ENCODE measurements at places on chromosomes 13 and 19.

GRCh38 chr19:10116085-10116865 is 3.4 kb downstream of the EIF3G start:
- DNase-seq = no peak

GRCh38 chr19:35105411-35106290 is 10.0 kb upstream of the FXYD3 start:
- DNase-seq = no peak

GRCh38 chr13:113118261-113119021 is 4.2 kb upstream of the F10 start:
- no peak for DNase-seq

DNA sequence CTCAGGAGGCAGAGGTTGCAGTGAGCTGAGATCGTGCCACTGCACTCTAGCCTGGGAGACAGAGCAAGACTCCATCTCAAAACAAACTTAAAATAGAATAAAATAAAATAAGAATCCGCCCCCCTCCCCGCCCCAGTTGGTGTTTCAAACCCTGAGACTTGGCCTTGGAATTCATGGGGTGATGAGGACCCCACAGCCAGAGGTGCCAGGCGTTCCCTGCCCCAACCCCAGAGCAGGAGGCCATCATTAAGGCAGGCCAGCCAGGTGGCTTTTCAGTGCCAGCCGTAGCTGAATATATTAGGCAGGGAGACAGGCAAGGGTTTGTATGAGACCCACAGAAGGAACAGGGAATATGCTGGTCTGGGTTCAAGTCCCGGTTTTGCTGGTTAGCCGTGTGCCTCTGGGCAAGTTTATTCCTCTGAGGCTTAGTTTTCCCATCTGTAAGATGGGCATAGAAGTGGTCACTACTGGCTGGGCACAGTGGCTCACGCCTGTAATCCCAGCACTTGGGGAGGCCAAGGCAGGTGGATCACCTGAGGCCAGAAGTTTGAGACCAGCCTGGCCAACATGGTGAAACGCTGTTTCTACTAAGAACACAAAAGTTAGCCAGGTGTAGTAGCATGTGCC is 12.3 kb downstream of the HPN start:
- no peak for DNase-seq

- DNase-seq = no peak
These were observed 20.4 kb downstream of the DGKH start for GRCh38 chr13:42068886-42069285.

- DNase-seq = no peak
These were observed 41.2 kb upstream of the ARGLU1 start for GRCh38 chr13:106609116-106609515.

DNA sequence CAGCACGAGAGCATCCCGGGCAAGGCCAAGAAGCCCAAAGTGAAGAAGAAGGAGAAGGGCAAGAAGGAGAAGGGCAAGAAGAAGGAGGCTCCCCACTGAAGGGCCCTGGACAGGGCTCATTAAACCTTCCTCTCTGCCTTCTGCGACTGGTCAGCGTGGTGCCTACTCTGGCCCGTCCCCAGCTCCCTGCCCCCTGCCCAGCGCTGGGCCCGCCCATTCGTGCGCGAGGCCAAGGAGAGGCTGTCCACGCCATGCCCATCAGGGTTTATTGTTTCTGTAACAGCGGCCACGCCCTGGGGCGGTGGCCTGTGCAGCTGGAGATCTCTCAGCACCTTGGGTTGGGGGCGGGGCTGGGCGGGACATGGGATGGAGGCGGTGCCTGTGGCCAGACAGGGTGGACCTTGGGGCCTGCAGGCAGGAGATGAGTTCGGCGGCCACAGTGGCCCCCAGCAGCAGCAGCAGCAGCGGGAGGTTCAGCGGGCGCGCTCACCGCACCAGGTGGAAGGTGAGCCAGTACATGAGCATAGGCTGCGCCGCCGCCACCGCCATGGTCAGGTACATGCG is 897 bp downstream of the C19orf33 start:
- DNase-seq = no peak

- no peak for DNase-seq
These were observed 4.6 kb upstream of the FXYD3 start for GRCh38 chr19:35110974-35111373.

- no peak for DNase-seq
These were observed 22.0 kb downstream of the NOTCH3 start for GRCh38 chr19:15178629-15179308.

DNA sequence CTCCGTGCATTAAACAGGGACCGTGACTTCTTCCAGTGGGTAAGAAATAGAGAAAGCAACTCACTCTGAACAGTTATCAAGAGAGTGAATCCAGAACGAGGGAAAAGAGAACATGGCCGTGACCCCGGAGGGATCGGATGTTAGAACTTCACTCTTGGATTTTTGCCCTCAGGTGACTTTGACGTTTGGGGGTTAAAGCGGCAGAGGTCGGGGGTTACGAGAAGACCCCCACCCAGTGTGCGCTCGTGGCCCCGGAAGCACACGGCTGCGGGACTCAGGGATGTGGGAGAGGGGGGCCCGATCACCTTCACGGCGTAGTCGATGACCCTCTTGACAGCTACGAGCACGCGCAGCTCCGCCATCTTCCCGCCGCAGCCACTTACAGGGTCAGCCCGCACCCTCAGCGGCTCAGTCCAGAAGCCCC is at the start of gene ETFB:
ETFB (minus strand) TSS at position 424 of the 424 bp plus-strand sequence; CDS start at position 362, 62 bp downstream.
- no peak for DNase-seq

DNA sequence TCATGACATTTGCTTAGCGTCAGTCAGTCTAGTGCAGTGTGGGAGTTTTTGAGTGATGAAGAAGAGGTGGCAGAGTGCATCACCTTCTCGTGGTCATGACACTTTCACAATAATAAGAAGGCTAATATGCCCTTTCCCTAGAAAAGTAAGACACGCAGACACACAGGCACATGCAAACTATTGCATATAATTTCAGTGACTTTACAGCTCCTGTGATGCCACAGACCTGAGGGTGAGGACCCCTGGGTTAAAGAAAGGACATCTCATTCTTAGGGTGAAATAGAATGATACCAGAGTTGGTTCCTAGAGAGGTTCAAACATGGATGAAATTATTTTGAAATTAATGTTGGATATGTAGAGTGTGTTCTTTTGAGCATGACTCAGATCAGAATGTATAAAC is 300.3 kb downstream of the GPC5 start:
- DNase-seq = no peak

DNA sequence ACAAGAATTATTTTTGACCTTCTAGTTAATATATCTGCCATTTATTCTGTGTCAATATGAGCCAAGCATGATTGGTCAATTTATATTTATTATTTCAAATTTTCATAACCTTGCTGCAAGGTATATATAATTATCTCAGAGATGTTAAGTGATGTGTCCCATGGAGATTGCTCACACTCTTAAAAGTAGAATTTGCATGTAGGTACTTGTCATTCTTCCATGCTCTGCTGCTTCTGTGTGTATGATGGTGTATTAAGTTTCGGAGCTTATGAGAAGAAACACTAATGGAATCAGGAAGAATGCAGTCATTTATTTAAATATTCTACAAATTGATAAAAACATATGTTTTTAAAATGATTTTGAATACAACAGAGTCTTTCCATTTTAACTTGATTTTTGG is 586.8 kb upstream of the MIR17HG start:
- DNase-seq = no peak

DNA sequence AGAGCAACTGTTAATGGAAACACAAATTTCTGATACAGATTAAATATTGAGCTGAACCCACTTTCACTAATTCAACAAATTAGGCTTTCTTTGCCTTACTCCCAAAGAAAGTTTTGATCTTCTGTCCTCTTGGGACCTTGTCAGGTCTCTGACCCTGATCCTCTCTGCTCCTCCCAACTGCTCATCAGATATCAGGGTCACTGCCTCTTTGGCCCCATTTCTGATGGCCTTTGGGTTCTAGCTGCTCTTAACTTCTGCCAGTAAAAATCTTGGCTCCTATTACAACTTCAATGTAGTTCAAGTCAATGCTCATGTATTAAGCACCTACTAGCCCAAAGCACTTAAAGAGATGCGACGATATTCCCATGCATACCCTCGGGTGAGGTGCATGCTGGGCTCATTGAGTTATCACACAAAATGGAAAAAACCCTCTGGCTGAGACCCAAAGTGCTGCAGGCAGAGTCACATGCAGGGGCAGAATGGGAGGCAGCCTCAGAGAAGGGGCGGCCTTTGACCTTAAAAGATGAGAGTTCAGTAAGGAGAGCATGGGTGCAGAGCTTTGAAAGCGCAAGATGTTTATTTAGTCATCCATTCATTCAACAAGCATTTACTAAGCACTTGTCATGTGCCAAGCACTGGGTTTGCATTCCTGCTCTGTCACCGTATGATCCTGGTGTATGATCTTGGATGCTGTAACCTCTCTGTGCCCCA is 183.4 kb downstream of the USP12 start:
- no peak for DNase-seq

- DNase-seq = no peak
These were observed 2.0 kb downstream of the NPAS1 start for GRCh38 chr19:47021536-47022139.

GRCh38 chr19:47323872-47324271 is 8.1 kb upstream of the C5AR2 start:
- DNase-seq = no peak

DNA sequence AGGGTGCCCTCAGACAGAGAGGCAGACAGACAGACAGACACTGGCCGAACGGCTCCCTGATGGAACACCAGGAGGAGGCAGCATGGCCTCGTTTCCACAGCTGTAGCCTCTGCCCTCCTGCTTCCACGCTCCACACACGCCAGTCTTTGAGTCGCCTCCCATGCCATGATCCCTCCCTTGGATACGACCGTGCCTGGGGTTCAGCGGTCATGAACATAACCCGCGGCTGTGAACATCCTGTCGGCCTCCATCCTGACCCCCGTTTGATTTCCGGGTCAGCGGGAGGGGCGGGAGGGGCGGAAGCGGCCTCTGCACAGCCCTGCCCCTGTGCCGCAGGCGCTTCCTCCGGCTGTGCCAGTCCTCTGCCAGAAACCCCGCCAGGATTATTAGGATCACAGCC is 23.4 kb downstream of the GP6 start:
- DNase-seq = no peak

DNA sequence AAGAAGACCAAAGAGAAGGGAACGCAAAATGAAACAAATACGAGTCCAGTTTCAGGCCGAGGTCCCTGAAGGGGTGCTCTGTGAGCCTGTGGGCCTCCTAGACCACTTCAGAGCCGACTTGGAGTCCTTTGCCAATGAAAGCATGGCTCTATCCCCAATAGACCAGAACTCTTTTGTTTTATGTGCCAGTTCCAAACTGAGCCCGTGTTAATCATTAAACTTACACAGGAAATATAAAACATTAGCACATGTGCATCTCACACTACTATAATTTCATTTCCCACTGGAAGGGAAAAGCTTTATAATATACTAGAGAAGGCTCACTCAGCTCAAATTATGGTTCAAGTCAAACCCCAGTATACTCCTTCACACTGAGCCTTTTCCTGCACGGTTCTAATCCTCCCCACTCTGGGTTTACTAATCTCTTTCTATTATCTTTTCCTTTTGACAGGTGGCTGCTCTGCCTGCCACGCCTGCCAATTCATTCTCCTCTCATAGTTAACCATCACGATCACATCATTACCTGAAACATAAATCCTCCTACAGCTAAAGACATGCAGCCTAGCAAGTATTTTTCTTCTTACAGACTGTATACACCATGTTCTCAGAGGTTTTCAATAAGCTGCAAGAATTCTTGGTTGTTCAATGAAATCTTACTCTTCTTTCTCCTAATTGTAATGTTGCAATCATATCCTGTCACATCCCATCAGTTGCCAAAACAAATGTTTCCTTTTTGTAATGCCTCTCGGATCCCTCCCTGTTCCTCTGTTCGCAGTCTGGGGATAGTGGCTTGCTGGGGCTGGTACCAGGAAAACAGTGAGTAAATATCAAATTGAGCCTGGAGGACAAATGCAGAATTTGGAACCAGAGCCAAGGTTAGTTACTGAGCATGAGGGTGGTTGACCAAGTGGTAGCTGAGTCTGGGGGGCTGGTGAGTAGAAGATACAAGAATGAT is 18.8 kb upstream of the WASF3 start:
- no peak for DNase-seq

GRCh38 chr13:90455823-90456222 is 891.7 kb upstream of the MIR17HG start:
- DNase-seq = no peak

- no peak for DNase-seq
These were observed 1.4 kb downstream of the KCTD15 start for GRCh38 chr19:33797802-33798671.

GRCh38 chr19:15869873-15870272 is 28.0 kb downstream of the CYP4F2 start:
- no peak for DNase-seq

GRCh38 chr19:35178701-35179100 is 24.2 kb downstream of the FXYD5 start:
- DNase-seq = no peak
